ENCODE measurements at places on chromosomes 2 and 18.

GRCh38 chr18:41587976-41588375 is 367.1 kb upstream of the PIK3C3 start:
- no peak for DNase-seq

DNA sequence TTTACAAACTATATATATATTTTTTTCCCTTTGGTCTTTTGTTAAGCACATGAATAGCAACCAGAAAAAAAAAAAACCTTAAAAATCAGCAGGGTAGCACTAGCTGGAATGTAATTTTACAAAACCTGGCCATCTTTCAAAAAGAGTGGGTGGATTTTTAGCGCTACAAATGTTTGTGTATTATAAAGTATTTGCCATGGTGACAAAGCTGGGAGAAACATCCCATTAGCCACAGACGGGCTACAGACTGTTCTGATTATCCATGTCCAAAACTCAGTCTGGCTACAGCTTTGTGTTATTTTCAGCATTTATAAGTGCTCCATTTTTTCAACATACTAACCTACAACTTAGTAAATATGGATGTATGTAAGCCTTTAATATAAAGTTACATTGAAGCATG is 249.5 kb upstream of the TANK start:
- DNase-seq: no peak

DNA sequence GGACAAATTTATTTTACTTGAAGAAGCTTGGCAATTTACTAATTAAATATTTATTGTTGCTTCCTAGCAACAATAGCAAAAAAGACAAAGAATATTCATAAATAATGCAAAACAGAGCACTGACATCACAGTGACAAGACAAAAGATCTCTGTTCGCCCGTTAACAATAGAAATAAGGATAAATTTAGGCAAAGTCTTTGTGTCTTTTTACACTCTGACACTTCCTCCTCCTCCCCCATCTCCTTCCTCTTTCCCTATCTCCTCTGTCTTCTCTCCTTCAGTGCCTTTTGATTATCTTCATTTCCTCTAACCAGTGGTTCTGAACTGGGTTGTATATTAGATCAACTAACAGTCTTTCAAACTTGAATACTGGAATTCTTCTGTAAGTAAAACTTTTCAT is 808.4 kb downstream of the ERBB4 start:
- no peak for DNase-seq

DNA sequence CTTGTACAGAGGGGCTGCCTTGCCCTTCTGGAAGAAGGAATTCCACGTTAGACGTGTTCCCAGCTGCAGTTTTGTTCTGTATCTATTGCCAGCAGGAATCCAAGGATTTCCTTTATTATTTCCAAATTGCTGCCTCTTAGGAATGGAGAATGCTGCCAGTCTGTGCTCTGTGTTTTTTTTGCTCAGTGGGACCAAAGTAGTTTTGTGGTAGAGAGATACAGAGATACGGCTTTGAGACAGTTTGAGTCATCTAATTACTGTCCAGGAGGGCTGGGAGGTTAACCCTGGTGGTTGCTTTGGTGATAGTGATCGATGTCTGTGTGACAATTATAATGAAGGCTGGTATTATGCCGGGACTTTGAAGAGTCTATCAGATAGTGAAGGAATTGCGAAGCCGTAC is 26.3 kb downstream of the ASAP2 start:
- DNase-seq: no peak

GRCh38 chr2:36493306-36493705 is 104.7 kb downstream of the FEZ2 start:
- DNase-seq: no peak

- DNase-seq: no peak
Observed at GRCh38 chr2:18934886-18935285, 345.5 kb upstream of the NT5C1B start.
